ENCODE measurements at places on chromosomes 1 and 21.

GRCh38 chr1:52359676-52360594, 6.1 kb downstream of the CC2D1B start:
- no peak for DNase-seq

DNA sequence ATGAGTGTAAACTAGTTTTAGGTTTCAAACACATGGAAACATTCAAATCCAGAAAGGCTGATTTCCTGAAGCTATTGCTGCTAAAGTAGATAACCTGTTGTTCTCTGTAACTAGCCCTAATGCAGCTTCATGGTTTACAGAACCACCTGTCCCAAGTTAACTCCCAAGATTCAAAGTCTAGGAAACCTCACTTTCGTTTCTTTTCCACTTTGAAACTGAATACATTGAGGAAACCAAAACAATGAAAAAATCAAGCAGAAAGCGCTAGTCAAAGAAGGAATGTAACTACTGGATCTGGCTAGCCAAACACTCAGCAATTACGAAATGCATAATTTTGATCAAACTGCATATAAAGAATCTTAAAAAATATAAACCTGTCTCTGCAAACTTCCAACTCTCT, 17.8 kb downstream of the SLC16A1 start:
- no peak for DNase-seq

DNA sequence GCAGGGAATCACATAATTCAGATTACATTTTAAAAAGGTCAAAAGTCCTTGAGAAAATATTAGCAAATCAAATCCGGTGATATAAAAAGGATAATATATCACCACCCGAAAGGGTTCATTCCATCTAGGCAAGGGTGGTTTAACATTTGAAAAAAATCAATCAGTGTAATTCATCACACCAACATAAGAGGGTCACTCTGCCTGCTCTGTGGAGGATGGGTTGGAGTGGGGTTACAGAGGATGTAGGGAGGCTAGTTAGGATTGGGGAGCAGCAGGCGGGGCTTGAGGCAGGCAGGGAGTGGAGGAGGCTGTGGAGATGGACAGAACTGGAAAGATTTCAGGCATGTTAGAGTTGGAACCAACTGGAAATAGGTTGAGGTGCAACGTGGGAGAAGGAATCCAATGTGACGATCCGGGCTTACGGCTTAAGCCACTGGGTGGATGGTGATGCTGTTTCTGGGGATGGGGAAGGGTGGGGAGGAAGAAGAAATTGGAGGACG, 12.5 kb downstream of the ADORA1 start:
- no peak for DNase-seq

DNA sequence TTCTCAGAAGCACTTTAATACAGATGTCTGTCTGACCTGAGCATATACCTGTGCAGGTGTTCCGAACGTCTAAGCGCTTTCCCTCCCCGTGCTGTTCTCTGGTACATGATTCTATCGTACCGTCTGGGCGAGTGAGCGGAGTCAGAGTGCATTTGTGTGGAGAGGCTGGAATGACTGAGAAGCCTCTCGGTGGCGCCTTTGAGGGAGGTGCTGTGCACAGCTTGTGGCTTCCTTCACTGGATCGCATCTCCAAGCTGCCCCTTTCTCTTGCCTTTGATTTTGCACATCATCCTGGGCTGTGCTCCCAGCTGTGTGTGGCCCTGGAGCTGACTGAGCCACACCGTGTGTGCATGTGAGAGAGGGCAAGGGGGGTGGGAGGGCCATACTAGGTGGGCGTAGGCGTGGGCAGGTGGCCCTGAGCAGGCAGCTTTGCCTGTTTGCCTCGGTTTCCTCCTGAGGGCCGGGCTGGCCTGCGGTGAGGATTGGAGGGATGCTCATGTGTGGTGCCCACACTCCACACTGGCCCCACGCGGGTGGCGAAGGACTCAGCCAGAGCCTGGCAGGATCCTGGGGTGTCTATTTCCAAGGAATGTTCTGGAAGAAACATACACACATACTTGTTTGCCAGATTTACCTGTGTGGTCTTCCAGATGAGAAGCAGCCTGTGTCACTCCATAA, 105.3 kb downstream of the ADARB1 start:
- DNase-seq = no peak

DNA sequence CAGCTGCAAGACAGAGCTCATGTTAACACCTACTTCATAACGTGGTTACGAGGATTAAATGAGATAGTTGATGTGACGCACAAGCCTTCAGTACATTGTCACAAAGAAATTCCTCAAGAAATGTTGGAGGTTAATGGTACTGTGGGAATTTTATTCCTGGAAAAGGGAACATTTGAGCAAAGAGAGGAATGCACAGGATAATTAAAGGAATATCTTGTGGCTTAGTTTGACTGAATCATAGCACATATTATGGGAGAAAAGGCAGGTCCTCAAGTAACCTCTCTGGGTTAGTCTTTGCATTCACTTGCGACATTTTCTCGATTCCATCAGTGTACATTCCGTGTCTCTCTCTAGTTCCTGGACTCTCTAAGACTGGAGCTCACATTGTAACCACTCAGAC, 300.2 kb upstream of the DUSP10 start:
- no peak for DNase-seq

GRCh38 chr1:96553811-96554210, 167.8 kb upstream of the PTBP2 start:
- DNase-seq = no peak

GRCh38 chr1:40958210-40958609, 21.3 kb upstream of the CTPS1 start:
- DNase-seq = no peak

- DNase-seq = no peak
Measured at GRCh38 chr1:60415696-60416095, 342.1 kb upstream of the C1orf87 start.

GRCh38 chr21:33058527-33058926, 11.4 kb upstream of the OLIG1 start:
- DNase-seq = no peak

DNA sequence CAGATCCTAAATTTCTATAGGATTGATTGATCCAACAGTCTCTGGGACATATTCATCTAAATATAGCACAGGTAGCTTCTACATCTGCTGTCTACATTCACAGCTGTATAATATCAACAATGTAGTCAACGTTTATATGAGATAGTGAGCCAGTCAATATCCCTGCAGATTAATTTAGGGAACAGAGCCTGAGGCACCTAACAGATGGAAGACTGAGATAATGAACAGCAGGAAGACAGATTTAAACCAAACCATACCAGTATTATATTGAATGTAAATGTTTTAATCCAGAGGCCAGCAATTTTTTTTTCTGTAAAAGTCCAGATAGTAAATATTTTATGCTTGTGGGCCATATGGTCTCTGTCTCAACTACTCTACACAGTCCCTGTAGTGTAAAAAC, 2072.4 kb downstream of the MRPL39 start:
- DNase-seq = no peak

DNA sequence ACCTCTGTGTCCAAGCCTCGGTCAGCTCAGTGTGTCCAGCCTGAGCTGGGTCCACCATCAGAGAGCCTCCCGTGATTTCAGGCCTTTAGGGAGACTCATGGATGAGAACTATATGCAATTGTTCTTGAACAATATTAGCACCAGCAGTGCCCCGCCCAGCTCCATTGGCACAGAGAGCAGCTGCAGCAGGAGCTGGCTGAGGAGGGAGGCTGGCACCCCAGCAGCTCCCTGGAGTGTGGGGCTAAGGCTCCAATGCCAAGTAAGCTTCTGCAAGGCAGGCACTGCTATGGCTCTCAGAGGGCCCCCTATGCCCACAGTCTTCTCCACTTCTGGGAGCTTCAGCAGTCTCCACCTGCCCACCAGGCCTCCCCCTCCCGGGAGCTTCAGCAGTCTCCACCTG, 593.3 kb downstream of the MATN1 start:
- no peak for DNase-seq

DNA sequence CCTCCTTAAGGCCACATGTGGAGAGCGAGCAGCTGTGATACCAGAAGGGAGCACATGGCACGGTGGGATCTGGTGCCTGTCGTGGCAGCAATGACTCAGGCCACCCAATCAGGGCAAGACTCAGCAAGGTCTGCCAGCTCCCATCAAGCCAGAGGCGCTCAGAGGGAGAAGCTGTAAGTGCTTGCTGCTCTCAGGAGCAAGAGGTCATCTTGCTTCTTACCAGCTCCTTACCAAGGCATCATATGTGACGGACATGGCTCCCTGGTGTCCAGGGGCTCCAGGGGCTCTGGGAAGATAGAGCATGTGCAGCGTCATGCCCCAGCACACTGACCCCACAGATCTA, 72.9 kb downstream of the ITPKB start:
- no peak for DNase-seq

DNA sequence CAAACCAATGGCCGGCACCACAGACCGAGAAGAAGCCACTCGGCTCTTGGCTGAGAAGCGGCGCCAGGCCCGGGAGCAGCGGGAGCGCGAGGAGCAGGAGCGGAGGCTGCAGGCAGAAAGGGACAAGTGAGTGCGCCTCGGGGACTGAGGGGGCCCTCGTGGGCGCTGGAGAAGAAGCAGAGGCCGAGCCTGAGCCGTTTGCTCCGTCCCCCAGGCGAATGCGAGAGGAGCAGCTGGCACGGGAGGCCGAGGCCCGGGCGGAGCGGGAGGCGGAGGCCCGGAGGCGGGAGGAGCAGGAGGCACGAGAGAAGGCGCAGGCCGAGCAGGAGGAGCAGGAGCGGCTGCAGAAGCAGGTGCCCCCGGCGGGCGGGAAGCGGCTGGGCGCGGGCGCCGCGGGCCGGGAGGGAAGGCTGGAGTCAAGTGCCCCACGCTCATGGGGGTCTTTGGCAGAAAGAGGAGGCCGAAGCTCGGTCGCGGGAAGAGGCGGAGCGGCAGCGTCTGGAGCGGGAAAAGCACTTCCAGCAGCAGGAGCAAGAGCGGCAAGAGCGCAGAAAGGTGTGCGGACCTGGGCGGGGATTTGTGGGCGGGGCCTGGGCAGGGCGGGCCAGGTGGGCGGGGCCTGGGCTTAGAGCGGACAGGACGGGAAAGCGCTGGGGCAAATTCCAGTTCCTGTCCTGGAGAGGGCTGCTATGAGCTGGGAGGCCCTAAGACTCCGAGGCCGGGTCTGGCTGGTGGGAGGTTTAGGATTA, 22.7 kb downstream of the MAP7D1 start:
- DNase-seq = no peak

GRCh38 chr1:3020263-3020909, 881 bp upstream of the ACTRT2 start:
- no peak for DNase-seq

GRCh38 chr1:9149837-9150581, 21.1 kb upstream of the GPR157 start:
- no peak for DNase-seq

- DNase-seq = no peak
Measured at GRCh38 chr1:19462781-19463503, 22.4 kb downstream of the CAPZB start.

DNA sequence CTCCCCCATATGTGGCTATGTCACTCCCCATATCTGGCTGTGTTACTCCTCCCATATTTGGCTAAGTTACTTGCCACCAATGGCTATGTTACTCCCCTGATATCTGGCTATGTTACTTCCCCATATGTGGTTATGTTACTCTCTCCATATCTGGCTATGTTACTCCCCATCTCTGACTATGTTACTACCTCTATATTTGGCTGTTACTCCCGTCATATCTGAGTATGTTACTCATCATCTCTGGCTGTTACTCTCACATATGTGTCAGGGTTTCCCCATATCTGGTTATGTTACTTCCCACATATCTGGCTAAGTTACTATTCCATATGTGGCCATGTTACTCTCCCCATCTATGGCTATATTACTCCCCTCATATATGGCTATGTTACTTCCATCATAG, 50.3 kb upstream of the MAP10 start:
- DNase-seq = no peak

GRCh38 chr1:150575518-150576366, 3.7 kb downstream of the MCL1 start:
- DNase-seq = no peak

- no peak for DNase-seq
Measured at GRCh38 chr1:227349967-227350366, 31.7 kb upstream of the CDC42BPA start.

DNA sequence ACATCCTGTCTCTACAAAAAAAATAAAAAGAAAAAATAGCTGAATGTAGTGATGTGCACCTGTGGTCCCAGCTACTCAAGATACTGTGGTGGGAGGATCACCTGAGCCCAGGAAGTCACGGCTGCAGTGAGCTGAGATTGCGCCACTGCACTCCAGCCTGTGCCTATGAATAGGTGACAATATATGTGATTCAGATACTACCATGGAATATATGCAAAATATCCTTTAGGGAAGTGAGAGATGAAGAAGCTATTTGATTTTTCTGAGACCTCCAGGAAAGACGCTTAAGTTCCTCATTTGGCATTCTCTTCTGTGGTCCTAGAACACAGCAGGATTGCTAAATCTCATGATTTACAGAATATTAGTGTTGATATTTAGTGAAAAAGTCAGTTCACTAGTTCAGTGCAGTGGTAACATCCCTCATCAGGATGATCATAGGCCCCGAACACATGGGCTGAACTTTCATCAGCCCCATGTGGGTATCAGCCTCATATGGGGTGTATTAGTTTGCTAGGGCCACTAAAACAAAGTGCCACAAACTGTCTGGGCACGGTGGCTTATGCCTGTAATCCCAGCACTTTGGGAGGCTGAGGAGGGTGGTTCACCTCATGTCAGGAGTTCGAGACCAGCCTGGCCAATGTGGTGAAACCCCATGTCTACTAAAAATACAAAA, 6.0 kb upstream of the VASH2 start:
- DNase-seq = no peak

- DNase-seq = no peak
Measured at GRCh38 chr1:70738624-70739023, 309.0 kb downstream of the PTGER3 start.

DNA sequence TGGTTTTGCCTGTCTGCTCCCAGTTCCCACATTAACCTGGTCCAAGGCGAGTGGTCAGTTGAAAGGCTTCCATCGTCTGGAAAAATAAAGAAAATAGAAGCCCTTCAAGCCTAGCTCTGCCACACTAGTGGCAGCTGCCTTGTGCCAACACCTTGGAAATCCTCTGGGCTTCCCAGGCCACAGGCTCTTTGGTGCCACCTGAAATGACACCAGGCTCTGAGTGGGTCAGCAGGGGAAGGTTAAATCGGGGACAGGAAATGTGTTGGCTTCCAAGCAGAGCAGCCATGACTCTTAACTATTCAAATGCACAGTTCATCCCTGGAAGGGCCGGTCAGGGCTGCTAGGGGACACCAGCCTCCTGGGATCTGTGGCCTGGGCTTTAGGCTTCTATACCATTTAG, 558.7 kb downstream of the MATN1 start:
- DNase-seq = no peak

DNA sequence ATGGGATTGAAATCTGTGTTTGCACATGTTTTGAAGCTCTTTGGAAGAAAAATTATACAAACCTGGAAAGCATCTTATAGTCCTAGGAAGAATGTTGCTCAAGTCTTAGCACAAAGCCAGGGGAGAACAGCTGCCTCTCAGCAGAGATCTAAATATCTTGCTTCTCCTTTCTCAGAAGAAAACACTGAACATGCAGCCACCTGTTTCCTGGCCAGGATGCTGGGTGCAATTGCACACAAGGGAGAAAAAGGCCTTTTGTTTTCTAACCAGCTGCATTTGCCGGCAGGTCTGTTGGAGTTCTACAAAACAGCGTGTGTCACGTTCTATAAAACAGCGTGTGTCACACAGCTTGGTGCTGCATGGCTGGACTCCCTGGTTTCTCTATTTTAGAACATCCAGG, 259.6 kb upstream of the PLD5 start:
- no peak for DNase-seq
